ENCODE measurements at places on chromosomes 2 and 18.

- no peak for DNase-seq
Measured at GRCh38 chr2:86243950-86244733, 44.9 kb downstream of the MRPL35 start.

- DNase-seq, result no peak
Measured at GRCh38 chr2:232523682-232524597, 2.0 kb upstream of the CHRND start.

DNA sequence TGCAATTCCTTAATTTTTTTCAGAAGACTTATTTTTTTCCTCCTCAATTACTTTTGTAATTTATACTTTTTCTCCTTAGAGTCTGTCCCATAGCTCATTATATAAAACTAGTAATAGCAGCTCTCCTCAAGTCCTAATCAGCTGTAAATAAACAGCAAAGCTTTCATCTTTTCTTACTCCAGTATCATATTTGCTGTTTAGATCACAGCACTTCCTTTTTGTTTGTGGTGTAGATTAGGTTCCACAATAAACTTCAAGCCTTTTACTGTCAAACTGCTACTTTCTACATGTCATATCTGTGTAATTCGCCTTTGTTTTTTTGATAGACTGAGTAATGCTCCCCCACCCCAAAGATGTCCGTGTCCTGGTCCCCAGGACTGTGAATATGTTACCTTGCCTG is 25.5 kb downstream of the GCG start:
- no peak for DNase-seq

- no peak for DNase-seq
Measured at GRCh38 chr2:138390316-138390945, 111.1 kb upstream of the SPOPL start.

DNA sequence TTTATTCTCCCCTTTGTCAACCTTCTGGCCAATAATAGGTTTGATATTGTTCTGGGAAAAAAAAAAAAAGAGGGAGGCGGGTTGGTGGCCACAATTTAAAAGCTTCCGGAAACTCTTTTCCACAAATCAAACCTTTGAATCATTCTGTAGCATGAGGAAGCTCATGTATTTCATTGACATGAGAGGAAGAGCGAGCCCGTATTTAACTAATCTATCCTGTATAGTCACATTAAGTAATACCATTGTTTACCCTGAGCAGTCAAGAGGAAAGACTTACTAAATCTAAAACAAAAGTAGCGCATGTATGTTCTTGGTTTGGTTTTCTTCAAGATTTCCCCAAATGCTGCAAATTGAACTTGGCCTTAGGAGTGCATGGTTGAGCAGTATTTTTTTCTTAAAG is 120.1 kb downstream of the NCKAP5 start:
- no peak for DNase-seq

- no peak for DNase-seq
Measured at GRCh38 chr2:195820373-195820772, 163.3 kb downstream of the SLC39A10 start.

GRCh38 chr2:67476809-67477790 is 80.0 kb downstream of the ETAA1 start:
- no peak for DNase-seq

DNA sequence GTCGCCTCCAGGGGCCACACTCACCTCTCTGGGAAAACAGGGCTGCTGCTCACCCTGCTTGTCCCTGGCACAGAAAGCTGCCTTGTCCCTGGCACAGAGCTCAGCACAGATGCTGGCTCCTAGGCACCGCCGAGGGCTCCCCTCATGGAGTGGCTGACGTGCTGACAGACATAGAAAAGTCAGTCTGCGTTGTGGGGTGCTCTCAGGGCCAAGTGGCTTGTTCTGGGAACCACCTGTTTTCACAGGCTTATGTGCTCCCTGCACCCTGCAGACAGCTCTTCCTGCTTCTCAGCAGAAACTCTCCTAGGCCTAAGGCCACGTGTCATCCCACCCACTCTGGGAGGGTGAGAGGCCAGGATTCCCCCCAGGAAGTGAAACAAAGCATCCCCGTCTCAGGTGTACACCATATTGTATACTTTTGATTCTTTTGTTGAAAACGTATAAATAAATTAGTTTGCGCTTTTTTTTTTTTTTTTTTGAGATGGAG is 84.7 kb upstream of the TMEM200C start:
- no peak for DNase-seq

DNA sequence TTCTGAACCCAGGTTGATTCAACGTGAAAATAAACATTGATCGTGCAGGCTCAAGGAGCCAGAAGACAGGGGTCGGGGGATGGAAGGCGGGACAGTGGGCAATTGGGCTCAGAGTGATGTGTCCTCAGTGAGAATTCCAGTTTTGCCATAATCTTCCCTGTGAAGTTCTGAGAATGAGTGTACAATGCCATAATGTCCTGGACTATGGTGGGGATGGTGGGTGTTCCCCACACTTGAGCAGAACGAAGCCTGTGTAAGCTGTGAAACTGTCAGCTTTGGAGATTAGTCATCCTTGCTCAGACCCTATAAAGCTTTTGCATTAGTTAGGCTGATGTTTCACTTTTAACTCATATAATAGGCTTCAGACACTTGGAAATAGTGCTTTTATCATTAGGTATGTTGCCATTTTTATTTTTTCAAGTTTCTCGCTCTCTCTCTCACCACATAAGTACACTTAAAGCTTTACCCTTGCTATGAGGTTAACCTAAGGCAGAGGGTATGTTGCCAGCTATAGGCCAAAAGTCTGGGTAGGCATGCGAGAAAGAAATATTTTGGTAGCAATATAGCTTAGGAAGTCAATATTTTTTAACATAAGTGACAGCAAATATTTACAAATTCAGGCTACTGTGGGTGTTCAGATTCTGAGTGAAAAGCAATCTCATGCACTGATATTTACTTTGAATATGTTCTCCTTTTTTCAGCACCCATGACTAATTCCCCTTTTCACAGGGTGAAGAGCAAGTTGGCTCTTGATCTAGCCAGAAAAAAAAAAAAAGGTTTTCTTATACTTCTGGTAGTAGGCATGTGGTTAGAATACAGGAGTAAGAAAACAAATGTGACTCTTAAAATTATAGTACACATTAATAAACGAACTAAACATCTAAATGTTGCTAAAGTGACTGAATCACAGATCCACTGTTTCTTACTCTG is 47.2 kb downstream of the CDC42EP3 start:
- no peak for DNase-seq

DNA sequence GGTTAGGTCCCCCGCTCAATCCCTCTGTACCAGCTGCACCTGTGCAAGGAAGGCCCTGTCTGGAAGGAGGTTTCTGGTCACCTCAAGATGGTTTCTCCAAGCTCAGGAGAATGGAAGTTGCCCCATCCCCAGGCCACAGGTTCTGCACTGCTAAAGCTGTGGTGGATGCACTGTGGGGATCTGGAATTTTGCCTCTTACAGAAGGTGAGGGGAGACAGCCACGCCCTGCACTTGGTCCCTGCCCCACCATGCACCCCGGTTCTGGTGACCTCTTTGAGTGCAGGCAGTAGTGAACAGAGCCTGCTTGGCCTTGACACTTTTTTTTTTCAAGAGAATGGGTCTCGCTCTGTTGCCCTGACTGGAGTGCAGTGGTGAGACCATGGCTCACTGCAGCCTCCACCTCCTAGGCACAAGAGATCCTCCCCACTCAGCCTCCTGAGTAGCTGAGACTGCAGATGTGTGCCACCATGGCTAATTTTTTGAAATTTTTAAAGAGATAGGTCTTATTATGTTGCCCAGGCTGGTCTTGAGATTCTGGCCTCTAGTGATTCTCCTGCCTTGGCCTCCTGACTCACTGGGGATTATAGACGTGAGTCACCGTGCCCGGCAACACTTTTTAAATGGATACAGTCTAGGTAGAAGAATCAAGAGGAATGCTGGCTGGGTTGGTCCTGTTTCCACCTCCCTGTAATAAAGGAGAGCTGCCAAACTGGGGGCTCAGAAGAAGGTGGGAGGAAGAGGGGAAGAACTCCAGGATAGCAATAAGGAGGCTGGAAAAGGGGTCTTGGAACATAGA is 5.8 kb upstream of the NT5DC4 start:
- DNase-seq, result no peak

DNA sequence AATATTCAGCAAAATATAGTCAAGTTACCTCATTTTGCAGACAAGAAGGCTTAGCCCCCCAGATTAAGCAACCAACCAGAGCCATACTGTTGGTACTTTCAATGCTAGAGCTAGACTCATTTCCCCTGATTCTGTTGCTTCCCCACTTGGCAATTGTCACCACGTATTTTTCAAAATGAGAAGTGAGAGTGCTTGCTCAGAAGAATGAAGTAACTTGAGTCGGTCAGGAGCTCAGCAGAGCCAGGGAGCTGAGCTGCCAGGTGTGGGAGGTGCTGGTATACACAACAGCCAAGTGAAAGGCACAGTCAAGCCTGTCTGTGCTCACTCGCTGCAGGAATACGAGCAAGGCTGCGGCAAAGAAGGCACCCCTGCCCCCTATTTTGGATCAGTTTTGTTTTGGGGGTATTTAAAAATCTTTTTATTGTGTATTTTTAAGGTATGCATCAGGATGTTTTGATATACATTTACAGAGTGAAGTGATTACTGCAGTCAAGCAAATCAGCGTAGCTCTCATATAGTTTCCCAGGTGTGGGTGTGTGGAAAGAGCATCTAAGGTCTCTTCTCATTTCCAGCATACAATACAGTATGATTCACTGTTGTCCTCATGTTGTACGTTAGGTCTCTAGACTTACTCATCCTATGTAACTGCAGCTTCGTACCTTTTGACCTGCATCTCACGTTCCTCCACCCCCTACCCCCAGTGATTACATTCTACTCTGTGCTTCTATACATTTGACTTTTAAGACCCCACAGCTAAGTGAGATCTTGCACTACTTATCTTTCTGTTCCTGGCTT is 62.4 kb downstream of the MRPS9 start:
- no peak for DNase-seq

DNA sequence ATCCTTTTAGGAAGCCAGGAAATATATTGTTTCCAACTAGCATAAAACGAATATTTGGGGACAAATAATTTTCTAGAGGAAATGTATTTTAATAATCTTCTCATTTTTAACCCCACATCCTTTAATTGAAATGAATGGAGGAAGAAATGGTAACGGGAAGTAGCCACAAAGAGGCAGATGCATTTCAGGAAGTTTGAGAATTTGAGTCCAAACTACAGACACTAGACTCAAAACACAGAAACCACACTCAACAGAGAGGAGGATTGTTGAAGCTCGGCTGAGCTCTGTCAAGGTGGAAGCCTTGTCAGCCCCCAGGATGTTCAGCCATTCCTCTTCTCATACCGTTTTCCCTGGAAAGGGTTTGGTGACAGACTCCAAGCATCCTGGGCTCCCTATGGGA is 288.5 kb downstream of the NAPG start:
- no peak for DNase-seq

DNA sequence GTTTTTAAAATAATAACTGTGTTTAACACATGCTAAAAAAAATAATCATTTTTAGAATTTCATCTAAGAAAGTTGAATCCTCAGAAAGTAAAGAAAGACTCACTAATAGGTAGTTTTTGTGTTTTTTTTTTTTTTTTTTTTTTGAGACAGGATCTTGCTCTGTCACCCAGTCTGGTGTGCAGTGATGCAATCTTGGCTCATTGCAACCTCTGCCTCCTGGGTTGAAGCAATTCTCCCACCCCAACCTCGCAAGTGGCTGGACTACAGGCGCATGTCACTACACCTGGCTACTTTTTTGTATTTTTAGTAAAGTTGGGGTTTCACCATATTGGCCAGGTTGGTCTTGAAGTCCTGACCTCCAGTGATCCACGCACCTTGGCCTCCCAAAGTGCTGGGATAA is 7.1 kb downstream of the CKAP2L start:
- DNase-seq, result no peak

GRCh38 chr2:16123421-16123820 is 183.1 kb downstream of the MYCN start:
- DNase-seq, result no peak

GRCh38 chr2:232362174-232362900 is 16.2 kb upstream of the ALPP start:
- no peak for DNase-seq

DNA sequence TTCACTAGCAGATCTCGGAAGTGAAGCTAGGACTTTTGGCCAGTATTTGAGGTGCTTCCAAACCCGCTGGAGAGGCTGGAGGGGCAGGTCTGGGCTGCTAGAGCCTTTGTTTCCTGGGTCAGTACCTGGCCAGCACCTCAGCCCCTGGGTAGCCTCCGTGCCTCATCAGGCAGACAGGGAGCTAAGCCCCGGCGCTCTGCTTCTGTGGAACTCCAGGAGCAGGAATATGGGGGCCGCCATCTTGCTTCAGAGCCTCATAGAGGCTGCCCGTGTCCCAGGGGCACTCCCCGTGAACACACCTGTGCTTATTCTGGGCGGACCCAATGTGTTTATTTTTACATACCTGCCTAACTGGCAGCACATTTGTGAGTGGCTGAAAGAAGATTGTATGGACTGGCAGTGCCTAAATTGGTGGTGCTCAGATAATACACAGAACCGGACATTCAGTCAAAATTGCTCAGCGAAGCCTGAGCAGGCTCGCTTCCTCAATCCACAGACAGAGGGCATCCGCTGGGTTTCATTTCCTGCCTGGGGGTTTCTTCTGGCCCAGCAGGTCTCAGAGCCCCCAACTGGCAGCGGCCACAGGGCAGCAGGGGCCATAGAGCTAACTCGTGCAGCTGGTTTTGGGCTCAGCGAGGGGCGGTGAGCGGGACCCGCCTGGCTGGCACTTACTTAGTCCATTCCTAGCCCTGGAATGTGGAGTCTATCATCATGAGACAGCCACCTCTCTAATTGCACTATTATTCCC is 176.8 kb upstream of the ALKAL2 start:
- DNase-seq, result no peak

- DNase-seq, result no peak
Measured at GRCh38 chr18:56146565-56146964, 491.8 kb downstream of the TXNL1 start.

DNA sequence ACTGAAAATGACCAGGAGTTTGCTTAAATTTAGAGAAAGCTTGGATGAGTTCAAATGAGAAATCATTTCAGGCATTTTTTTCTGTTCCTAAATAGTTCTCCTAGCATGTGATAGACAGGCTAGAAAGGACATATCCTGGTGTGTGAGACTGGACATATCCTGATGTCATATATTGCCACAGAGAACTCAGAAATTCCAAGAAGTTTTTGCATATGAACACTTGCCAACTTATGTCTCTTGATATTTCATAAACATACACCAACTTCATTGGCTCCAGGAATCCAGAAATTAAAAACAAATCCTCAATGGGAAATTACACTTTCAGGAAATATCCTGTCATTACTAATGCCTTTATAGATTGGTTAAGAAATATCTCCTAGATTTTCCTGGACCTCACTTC is 2.9 kb upstream of the SERPINB4 start:
- no peak for DNase-seq

DNA sequence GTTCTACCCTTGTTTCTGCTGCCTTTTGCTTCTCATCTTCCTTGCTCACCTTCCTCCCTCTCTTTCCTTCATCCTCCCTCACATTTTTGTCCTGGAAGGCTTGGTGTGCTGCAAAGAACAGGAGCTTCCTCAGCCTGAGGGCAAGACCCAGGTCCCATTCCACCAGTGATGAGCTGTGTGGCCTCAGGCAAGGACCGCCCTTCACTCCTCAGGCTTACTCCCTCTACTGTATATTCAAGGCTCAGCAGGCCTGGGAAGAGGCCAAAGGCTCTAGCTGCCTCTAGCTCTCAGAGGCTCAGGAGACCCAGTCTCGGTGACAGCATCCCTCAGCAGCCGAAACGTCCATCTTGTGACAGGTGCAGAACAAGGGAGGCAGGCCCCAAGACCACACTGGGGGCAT is 97.5 kb downstream of the MRO start:
- no peak for DNase-seq

Measured in cortex of kidney (tissue), 1 donor.